Frontal cortex (tissue), 4 donors: ENCODE measurements at places on chromosomes 6 and 20. TPM values are rescaled to one million over a fixed set of nuclear protein-coding genes. Genes with fewer than 3 reads are reported as not detected.

DNA sequence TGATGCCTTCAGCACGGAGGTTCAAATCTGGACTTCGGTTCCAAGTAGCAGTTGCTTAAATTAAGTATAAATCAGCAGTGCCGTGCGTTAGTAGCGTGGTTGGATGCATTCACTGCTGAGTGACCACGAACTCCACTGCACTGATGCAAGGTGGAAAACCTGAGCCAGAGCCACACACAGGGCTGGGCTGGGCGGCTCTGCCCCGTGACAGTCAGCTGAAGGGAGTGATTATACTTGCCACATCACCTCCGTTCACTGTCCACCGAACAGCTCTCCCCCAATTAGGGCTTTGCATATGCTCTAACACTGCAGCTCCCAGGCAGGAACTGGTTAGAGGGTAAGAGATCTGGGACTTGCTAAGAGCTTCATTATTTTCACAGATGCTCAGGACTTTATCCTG is 22.2 kb downstream of the PPP1R3G start:
- no peak for DNase-seq

GRCh38 chr20:9454791-9455190 is 59.6 kb upstream of the LAMP5 start:
- DNase-seq: no peak

- no peak for DNase-seq
Measured at GRCh38 chr6:113796038-113796437, 61.1 kb upstream of the MARCKS start.

GRCh38 chr6:12590901-12591300 is 125.7 kb upstream of the PHACTR1 start:
- DNase-seq: no peak

- DNase-seq: no peak
Measured at GRCh38 chr6:130296854-130297253, 69.0 kb upstream of the TMEM200A start.

TRIM31 gene
- total RNA-seq: not detected

- no peak for DNase-seq
Measured at GRCh38 chr20:45060294-45060693, 40.6 kb downstream of the KCNS1 start.

GRCh38 chr20:62977613-62978560 is 25.4 kb downstream of the SLC17A9 start:
- DNase-seq: no peak

DNA sequence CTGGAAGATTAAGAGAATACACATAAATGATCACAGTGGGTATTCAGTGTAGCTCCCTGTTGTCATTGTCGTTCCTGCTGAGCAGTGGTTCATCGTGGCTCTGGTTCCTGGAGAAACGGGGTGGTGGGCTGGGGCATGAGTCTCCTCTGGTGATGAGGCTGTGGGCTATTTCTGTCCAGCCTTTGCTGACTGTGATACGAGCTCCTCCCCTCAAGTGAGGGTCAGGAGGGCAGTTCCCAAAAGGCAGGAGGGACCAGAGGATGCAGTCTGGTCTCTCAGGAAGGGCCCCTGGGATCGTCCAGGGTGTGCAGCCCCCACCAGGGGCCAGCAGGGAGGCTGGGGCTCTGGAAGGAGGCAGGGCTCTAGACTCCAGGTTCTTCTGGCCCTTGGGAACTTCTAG is 31.1 kb upstream of the DLGAP4 start:
- DNase-seq: no peak

DNA sequence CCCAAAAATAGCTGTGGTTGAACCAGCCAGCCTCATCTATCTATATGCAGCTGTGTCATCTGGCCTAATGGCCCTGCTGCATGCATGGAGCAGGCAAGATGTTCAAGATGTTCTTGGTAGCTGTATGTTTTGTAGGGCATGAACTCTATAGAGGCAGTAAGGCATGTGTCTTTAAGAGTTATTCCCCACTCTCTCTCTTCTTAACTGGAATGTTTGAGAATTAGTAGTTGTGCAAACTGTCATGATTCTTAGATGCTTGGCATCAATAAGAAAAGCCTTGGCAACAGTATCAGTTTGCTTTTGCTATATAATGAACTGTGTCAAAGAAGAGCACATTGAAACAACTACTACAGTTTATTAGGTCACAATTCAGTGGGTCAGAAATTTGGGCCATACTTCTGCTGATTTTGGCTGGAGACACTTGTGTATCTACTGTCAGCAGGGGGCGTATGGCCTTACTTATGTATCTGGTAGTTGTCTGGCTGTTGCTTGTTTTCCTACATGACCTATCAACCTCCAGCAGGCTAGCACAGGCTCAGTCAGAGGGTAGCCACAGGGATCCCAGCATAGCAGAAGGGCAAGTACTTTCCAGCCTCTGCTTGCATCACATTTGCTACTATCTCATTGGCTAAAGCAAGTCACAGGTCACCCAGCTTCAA is 56.1 kb upstream of the LAMP5 start:
- no peak for DNase-seq

DNA sequence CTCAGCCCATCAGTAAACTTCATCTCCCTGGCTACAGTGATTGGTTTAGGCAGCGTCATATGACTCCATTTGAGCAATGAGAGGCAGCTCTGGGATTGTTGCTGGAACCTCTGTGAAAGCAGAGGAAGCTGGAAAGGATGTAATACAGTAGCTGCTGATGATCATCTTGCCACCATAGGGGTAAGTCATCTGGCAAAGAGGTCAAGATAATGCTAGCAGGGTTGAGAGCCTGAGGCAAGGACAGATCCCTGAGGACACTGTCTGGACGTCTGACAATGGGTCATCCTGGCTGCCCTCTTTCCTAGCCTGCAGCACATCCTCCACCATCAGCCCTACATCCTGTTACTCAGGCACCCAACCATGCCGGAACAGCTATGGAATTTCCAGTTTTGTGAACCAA is 25.5 kb upstream of the FKBP1A start:
- DNase-seq: no peak

DNA sequence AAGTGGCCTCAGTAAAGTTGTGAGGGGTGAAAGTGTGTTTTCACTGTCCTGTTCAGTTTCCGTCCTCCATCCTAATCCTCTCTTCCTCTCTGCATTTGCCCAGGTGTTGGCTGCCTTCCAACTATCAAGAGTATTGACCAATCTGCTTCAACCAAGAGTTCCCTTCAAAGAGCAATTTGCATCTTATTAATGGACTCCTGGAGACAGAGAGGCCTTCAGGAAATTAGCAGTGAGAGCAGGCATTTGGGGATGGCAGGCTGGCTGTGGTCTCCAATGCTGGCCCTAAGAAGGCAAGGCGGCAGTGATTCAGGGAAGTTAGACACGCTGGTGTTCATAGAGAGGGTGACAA is 77.2 kb downstream of the GPR6 start:
- no peak for DNase-seq
